ENCODE measurements at places on chromosomes 3 and 15. TPM values are rescaled to one million over a fixed set of nuclear protein-coding genes. Genes with fewer than 3 reads are reported as not detected.

Gene REC114
- total RNA-seq = not detected

Gene ROBO1
- total RNA-seq = 72.6 TPM

Gene FOXL2
- total RNA-seq = not detected

Gene BCL2A1
- total RNA-seq = 36.7 TPM

Gene ZNF717
- 12.0 TPM for total RNA-seq

Gene PEX5L
- 0.15 TPM for total RNA-seq

- H3K4me1 ChIP-seq = peaks cover under 1% of the 10 kb centered on the region
- no peak overlapping the region for H3K4me3 ChIP-seq
- no peak overlapping the region for H3K27ac ChIP-seq
- no peak for DNase-seq
- H3K27me3 ChIP-seq = no peaks in the 10 kb centered on the region
- H3K36me3 ChIP-seq = no peaks in the 10 kb centered on the region
These were observed 76.2 kb upstream of the CMTM7 start for GRCh38 chr3:32315441-32315840.

- no peak for DNase-seq
- H3K4me1 ChIP-seq = no peaks in the 10 kb centered on the region
- no peaks in the 10 kb centered on the region for H3K36me3 ChIP-seq
- H3K27me3 ChIP-seq = no peaks in the 10 kb centered on the region
- no peak overlapping the region for H3K4me3 ChIP-seq
- H3K27ac ChIP-seq = no peak overlapping the region
These were observed 735.0 kb downstream of the ROBO1 start for GRCh38 chr3:79032686-79033318.

DNA sequence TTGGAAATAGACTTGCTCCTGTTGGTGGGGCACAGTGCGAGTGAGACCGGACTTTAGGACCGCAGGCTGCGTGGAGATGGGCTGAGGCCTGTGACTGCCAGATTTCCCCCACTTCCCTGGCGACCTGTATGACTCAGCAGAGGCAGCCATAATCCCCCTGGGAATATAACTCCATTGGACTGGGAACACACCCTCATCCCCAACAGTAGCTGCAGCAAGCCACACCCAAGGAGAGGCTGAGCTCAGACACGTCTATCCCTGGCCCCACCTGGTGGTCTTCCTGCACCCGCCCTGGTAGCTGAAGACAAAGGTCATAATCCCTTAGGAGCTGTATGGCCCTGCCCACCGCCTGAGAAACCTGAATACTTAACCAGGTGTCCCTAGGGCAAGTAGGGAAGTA, 42.6 kb downstream of the DZIP1L start:
- H3K36me3 ChIP-seq = peaks cover 26% of the 10 kb centered on the region
- H3K27me3 ChIP-seq = no peaks in the 10 kb centered on the region
- H3K4me3 ChIP-seq = no peak overlapping the region
- no peak for DNase-seq

DNA sequence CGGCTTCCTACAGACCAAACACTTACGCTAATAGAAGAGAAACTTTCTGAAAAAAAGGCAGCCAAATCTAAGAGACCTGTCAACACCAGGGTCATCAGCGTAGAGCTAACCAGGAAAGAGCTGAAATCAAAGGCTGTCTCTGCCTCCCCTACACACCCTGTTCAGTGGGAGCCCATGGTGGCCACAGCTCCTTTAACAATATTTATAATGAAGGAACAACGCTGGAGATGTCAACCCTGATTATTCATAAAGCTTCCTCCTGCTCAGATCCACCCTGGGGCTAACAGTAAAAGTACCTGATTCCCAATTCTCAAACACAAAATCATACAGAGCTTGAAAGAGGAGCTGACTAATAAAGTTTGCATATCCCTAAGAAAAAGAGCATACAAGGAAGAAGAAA, 133.7 kb downstream of the ANXA2 start:
- no peaks in the 10 kb centered on the region for H3K4me1 ChIP-seq
- no peaks in the 10 kb centered on the region for H3K36me3 ChIP-seq
- no peak for DNase-seq
- H3K4me3 ChIP-seq = no peak overlapping the region
- H3K27ac ChIP-seq = no peak overlapping the region
- H3K27me3 ChIP-seq = no peaks in the 10 kb centered on the region

DNA sequence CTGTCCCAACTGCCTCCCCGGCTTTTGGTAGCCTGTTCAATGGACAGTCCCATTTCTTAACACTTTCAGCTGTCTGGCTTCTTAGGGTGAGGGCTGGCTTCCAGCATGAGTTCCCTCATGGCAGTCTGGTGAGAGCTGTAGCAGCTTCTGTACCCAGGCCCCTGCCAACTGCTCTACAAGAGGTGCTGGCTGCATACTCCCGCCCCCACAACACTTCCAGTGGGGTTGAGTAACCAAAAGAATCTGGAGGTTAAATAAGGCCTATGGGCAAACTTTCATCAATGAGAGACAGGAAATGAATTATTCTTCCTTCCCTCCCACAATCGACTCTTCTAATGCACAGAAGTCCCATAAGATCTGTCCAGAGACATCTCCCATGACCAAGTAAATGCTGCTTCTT, 145.0 kb downstream of the NEK10 start:
- peaks cover 7% of the 10 kb centered on the region for H3K4me1 ChIP-seq
- H3K4me3 ChIP-seq = no peak overlapping the region
- DNase-seq = no peak
- no peaks in the 10 kb centered on the region for H3K27me3 ChIP-seq

GRCh38 chr15:36430726-36431265, 148.6 kb upstream of the CDIN1 start:
- no peaks in the 10 kb centered on the region for H3K36me3 ChIP-seq
- no peak overlapping the region for H3K4me3 ChIP-seq
- H3K27ac ChIP-seq = no peak overlapping the region
- no peaks in the 10 kb centered on the region for H3K27me3 ChIP-seq
- no peaks in the 10 kb centered on the region for H3K4me1 ChIP-seq

GRCh38 chr15:67010898-67011616, 54.3 kb upstream of the SMAD3 start:
- H3K36me3 ChIP-seq = no peaks in the 10 kb centered on the region
- H3K4me3 ChIP-seq = no peak overlapping the region
- no peaks in the 10 kb centered on the region for H3K4me1 ChIP-seq
- H3K27me3 ChIP-seq = no peaks in the 10 kb centered on the region
- peak; percentile 61 for DNase-seq
